GM19239 (cell line): ENCODE measurements at places on chromosomes 4 and X.

DNA sequence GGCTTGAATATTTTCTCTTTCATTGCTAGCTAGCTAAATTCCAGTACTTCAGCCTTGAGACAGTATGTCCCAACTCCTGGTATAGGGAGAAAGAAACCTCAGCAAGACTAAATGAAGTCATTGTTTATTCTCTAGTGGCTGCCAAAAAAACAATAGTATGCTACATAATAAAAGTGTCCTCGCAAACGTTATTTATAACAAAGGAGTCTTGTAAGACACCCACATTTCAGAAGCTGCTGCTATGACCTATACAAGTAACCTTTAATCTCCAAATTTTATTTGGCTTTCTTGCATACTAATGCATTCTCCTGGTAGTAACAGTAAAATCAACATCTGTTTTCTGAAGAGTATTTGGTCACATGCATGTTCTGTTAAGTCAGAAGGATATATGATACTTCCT is 28.8 kb downstream of the NEK1 start:
- DNase-seq: no peak

GRCh38 chr4:60129740-60130139 is 1070.4 kb upstream of the ADGRL3 start:
- no peak for DNase-seq

- DNase-seq: no peak
Measured at GRCh38 chrX:44675362-44676024, 132.8 kb upstream of the FUNDC1 start.

- no peak for DNase-seq
Measured at GRCh38 chr4:101862595-101862994, 72.1 kb downstream of the BANK1 start.

GRCh38 chrX:40244980-40245379 is 147.2 kb upstream of the BCOR start:
- no peak for DNase-seq

DNA sequence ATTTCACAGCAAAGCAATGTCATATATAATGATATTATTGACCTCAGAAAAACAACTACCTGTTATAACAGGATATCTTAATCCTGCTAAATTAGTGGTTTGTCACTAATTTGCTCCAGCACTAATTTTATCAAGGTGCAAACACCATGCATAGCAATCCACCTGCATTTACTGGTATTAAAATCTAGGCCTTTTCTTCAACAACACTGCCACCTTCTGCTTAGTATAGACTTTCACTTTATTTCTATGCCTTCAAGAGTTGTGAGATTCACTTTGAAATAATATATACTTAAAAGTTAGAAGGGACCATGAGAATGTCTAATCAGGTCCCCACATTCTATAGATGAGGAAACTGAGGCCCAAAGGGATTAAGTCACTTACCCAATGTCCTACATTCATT is 82.1 kb upstream of the IQCM start:
- no peak for DNase-seq

DNA sequence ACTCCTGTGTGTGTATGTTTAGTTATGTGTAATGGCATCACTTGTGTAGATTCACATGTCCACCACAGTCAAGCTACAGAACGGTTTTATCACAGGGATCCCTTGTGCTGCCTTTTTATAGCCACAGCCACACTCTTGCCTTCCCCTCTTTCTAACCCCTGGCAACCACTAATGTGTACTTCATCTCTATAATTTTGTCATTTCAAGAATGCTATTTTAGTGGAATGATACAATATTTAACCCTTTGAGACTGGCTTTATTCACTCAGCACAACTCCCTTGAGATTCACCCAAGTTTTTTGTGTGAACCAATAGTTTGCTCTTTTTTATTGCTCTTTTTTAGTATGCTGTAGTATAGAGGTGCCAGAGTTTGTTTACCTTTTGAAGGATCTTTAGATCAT is 112.1 kb downstream of the CDKL5 start:
- no peak for DNase-seq

DNA sequence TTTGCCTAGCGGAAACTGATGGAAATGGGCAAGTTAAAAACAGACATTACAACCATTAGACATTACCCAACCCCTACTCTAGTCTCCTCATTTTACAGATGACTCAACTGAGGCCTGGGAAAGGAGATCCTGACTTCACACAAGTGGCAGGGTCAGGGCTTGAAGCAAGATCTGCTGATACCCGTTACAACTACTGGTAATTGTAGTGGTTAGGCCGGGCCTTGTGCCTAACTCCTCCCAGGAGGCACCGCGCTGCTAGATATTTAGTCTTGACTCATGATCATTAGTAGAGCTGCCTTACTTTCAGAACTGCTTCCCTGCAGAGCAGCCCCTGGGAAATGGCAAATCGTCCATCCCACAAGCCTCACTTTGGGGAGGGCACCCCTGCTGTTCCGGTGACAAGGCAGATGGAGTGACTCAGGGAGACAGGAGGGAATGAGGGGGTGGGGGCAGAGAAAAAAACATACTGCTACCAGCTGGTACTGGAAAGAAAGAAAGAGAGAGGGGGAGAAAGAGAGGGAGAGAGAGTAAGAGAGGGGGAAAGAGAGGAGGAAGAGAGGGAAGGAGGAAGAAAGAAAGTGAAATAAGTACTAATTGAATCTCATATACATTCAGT is 12.2 kb downstream of the ARHGEF6 start:
- no peak for DNase-seq

DNA sequence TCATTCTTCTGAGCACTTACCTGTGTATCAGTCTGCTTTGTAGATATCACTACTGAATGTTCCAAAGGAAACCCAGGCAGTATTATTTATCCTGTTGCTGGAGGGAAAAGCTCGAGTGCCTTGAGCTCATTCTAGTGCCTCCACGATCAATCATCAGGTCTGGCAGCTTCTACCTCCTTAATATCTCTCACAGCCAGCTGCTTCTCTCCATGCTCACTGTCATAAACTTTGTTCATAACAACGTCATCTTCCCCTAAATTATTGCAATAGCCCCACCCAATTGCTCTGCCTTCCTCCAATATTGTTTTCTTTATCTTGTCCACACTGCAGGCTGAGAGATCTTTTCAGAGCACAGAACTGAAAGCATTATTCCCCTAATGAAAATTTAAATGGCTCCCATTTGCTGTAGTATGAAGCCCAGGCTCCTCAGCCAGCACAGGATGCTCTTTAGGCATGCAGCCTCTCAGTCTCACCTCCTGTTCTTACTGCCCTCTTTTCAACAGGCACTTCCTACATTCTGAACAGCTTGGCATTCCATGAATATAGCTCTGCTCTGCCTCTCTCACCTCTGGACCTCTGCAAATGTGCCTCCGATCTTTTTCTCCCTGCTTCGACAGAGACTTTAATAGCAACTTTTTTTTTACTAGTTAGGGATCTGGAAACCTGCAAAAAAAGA is 504.2 kb upstream of the IGFBP7 start:
- no peak for DNase-seq

DNA sequence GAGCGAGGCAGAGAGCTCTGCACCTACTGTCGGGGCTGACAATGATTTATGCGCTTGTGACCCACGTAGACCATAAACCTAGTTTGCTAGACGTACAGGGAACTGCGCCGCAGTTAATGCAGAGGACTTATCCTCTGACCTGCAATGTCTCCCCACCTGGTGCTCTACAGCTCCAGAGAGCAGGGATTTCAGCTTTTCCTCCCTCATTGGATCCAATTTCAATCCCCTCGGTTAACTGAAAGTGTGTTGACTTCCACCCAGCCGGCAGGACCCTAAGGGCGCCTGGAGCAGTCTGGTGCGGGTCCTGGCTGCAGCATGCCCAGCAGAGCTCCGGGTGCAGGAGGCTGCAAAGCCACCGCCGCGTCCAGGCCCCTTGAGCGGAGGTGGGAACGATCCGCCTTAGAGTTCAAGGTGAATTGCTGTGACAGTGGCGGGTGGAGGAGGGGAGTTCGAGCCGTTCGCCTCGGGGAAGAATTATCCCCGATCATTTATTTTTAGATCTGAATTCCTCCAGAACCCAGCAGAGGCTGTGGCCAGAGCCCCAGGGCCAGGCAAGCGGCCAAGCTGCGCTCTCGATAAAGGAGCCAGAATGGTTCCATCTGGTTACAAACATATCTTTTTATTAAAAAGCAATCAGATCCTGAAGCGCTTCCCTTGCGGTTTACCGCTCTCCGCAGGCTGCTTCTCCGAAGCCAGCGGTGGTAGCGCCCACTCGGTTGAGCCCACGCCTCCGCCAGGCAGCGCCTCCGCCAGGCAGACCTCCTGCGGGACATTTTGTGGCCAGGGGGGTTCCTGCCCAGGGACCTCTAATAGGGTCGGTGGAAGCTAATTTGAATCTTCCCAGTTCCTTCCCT is 66.0 kb downstream of the FBXO8 start:
- no peak for DNase-seq

DNA sequence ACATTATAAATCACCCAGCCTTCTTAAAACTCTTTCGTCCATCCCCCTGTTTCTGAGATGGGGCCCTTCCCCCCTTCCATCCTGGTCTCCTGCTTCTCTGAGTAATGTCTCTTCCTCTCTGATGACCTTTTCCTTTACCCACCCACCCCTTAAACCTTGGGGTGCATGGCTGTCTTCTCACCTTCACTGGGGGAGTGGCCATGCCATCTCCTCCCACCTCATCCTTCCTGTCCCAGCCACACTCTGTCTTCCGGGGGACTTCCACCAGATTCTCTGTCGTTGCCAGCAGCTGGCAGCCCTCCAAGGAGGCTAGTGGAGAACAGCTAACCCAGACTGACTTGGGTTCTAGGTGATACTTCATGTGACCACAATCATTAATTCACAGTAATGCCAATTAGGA is 83.2 kb upstream of the SCML1 start:
- DNase-seq: no peak

- DNase-seq: no peak
Measured at GRCh38 chr4:164596927-164597326, 157.0 kb upstream of the SMIM31 start.

DNA sequence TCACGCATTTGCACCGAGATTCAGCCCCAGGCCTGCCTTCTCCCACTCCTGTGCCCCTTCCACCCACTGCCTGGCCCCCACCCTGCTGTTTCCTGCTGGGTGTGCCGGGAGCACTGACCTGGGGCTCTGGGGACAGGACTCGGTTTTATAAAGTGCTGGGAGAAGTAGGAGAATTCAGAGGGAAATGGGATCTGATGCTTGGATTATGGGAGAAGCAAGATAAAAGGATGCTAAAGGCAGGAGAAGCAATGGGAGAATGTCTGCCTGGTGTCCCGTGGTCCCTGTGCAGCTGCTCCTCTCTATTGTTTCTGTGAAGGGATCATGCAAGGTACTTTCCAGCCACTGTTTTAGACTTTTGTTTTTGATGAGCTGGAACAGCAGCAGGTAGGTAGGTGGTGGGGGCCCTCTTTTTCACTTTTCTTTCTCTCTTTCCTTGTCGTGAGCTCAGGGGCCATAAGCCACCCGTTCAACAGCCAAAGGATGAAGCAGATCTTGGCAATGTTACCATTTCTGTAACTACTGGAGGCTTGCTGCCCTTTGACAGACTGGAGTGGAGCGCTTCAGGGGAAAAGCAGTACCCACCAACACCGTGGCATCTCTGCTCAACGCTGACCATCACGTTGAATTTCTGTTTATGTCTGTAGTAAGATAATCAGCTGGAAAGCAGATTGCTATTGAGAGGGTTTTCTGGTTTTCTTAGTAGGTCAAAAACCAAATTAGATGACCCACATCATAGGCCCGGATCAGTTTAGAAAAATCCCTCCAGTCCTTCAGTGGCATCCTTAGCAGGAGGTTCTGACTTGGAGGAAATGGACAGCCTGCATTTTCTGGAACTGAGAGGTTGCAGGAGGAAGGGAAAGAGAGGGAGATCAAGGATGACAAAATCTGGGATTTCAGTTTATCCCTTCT is 63.8 kb upstream of the ENPP6 start:
- no peak for DNase-seq

DNA sequence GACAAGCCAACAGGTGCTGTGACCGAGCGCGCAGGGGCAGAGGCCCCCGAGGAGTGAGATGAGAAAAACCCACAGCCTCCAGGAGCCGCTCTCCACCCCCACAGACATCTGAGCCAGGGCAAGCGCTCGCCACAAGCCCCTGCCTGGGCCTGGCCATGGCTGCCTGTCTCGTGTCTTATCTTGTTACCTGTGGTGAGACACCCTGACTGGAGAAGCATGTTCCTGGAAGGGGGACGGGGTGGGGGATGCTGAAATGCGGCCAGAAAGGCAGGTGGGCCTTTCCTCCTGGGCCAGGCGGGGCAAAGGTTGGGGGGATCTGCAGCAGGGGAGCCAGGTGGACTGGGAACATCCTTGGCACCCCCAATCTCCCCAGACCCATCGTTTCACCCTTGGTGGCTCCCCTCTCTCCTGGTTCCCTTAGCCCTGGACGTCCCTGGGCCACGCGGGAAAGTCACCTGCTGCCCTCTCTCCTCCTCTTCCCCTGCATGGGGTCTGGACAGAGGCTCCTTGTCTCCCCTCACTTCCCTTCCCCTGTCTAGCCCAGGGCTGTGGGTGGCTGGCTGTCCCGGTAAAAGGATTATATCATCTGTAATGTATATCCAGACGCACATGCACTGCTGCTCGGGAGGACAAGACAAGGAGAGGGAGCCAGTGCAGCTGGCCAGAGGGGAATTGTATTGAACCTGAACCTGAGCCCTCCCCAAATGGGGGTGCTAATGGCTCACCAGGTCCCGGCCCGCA is 8.4 kb upstream of the DUSP9 start:
- DNase-seq: no peak

DNA sequence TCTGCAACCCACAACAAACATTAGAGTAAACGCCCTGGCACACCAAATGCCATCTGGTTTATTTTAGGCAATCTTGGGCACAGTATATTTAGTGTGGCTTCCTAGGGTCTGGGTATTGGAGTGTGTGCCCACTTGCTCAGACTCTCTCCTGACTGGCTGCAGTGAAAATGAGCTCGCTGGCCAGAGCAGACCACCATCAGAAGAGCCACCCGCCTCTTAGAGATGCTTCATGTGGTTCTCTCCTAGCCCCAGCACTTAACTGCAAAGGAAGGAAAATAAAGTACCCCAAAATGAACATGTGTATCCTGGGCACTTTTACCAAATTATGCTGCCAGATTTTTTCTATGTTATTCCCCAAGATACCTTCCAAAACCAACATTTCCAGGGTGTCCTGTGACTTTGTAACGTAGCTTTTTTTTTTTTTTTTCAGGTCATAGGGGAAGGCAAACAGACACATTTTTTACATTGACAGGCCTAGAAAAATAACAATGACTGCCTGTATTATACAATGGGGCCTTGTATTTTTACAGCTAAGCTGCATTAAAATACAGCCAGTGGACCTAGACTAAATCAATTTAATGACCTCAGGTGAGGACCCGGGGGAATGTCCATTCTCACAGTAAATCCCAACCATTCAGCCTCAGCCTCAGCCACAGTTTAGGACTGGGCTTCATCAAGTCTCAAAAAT is 193.7 kb downstream of the RASL11B start:
- DNase-seq: no peak

DNA sequence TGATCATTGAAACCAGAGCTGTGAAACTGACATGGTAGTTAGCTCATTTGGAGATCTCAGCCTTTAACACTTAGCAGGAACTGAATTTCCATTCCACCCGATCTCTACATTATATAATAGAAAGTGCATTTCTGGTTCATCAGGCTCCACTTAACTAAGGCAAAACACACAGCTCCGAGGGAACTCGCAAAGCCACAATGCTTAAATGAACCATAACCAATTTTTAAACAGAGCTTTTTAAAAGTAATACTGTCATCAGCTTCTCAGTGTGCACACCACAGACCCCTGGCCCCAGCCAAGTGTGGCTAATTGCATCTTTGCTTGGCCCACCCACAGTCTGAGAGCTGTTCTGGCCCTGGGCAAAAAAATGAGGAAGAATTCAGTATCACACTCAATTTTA is 66.1 kb downstream of the DCHS2 start:
- no peak for DNase-seq

- DNase-seq: no peak
Measured at GRCh38 chrX:131734621-131735020, 190.7 kb downstream of the OR13H1 start.
